ENCODE measurements at places on chromosomes 6 and 20. TPM values are rescaled to one million over a fixed set of nuclear protein-coding genes. Genes with fewer than 3 reads are reported as not detected.

The INSM1 gene
- not detected for total RNA-seq

DNA sequence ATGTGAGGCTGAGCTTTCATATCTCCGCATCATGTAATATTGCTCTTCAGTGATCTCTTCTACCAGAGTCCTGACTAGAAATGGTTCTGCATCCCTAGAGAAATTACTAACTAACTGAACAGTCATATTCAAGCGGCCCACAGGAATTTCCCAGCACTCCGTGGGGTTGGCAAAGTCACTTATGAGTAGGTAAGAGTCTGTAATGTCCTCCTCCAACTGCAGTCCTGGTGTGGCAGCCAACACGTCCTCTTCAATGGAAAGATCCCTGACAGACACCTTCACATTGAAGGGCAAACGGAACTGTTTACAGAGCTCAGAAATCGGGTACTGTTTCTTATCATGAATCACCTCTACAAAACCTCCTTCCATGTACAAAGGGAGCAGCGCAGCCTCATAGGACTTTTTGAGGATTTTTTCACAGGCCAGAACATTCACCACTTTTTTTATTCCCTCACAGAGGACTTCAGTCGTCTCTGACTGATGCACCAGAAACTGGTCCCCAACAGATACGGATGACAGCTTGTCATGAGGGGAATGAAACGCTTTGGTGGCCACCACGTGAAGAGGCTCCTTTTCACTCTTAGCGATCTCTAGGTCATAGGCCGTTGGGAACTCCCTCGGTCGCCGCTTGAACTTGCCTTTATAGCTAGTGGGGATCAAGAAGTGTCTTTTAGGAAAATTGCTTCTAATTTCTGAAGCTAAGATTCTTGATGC, 87.7 kb downstream of the THEMIS start:
- no peak overlapping the region for H3K27ac ChIP-seq
- no peak for DNase-seq
- no peaks in the 10 kb centered on the region for H3K36me3 ChIP-seq
- H3K4me3 ChIP-seq = no peak overlapping the region
- no peaks in the 10 kb centered on the region for H3K4me1 ChIP-seq
- H3K27me3 ChIP-seq = peaks cover 18% of the 10 kb centered on the region

The BTNL2 gene
- total RNA-seq = not detected

DNA sequence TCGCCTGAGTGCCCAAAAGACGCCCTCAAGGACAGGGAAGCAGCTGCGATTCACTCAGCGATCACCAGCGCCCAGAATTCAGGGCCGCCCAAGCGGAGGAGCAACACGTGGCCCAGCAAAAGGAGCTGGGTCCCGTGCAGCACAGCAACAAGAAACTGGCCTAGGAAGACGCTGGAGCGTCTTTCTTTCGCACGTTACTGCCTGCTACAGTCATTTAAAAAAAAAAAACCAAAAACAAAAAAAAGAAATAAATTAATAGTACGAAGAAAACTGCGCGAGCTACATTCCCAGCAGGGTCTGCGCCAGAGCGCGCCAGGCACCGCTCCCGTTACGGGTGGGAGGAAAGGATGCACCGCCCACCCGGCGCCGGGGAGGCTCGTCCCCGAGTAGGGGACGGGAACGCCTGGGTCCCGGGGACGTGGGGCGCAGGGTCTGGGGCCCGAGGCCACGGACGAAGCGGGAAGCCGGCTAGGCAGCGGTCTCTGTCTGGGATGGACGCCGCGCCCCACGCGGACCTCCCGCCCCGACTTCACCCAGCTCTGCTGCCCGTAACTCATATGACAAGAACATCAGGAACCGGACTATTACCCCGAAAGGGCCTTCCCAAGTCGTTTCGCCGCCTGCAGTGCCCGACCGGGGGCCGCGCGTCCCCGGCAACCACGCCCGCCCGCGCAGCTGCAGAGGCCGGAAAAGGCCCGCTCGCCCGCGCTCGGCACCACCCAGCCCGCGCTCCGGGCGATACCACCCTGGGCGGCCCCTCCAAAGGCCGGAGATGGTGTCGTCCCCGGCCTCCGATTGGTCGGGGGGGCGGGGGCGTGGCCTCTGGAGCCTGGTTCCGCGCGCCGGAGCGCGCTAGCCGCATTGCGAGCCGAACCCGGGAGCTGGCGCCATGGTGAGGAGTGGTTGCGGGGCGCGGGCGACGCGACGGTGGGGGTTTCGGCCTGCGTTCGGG, at the start of gene NOP56:
NOP56 (plus strand) TSS at position 861 of the 952 bp plus-strand sequence; CDS start at position 890, 29 bp downstream.
- H3K4me3 ChIP-seq = peak within 1 kb of the TSS; percentile 88
- peaks cover 18% of the 10 kb centered on the region for H3K36me3 ChIP-seq
- H3K4me1 ChIP-seq = peaks cover 18% of the 10 kb centered on the region
- no peaks in the 10 kb centered on the region for H3K27me3 ChIP-seq

GRCh38 chr6:148487461-148487860, 144.8 kb downstream of the SASH1 start:
- H3K36me3 ChIP-seq = peaks cover 27% of the 10 kb centered on the region
- no peak overlapping the region for H3K4me3 ChIP-seq
- H3K27ac ChIP-seq = no peak overlapping the region
- DNase-seq = no peak
- no peaks in the 10 kb centered on the region for H3K27me3 ChIP-seq

GRCh38 chr20:1669304-1669703, 11.7 kb upstream of the SIRPG start:
- H3K4me3 ChIP-seq = no peak overlapping the region
- H3K27ac ChIP-seq = no peak overlapping the region
- H3K4me1 ChIP-seq = no peaks in the 10 kb centered on the region
- DNase-seq = no peak

DNA sequence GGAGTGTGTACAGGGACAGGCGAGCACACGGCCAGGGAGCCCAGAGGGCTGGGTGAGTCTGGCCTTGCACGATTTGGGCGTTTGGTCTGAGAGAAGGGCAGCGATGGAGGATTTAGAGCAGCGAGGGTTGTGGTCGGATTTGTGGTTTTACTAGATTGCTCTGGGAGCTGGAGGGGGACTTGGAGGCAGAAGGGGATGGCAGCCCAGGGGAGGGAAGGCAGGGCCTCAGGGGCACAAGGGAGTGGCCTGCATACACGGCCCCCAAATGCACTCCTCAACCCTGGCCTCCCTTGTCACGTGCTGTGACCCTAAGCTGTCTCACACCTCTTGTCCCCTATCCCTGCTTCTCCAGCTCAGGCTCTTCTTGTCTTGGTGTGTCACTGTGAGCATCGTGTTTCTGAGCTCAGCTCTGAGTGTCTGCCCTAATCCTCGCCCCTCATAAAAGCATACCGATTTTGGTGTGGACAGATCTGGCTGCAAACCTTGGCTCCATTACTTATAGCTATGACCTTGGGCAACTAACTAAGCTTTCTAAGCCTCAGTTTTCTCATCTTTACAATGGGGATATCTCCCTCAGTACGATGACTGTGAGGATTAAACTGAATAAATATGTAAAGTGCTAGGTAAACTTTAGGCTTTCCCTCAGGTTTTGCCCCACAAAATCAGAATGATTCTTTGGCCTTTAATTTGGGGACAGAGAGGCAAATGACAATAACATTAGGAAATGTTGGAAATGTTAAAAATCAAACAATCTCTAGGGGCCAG, 120.1 kb upstream of the ARMC2 start:
- peaks cover 18% of the 10 kb centered on the region for H3K4me1 ChIP-seq
- no peak for DNase-seq
- H3K27me3 ChIP-seq = peaks cover 6% of the 10 kb centered on the region

GRCh38 chr20:30811885-30812671, 445.4 kb upstream of the DEFB115 start:
- H3K4me1 ChIP-seq = no peaks in the 10 kb centered on the region
- H3K27ac ChIP-seq = no peak overlapping the region
- peaks cover 14% of the 10 kb centered on the region for H3K36me3 ChIP-seq
- no peaks in the 10 kb centered on the region for H3K27me3 ChIP-seq
- H3K4me3 ChIP-seq = no peak overlapping the region

DNA sequence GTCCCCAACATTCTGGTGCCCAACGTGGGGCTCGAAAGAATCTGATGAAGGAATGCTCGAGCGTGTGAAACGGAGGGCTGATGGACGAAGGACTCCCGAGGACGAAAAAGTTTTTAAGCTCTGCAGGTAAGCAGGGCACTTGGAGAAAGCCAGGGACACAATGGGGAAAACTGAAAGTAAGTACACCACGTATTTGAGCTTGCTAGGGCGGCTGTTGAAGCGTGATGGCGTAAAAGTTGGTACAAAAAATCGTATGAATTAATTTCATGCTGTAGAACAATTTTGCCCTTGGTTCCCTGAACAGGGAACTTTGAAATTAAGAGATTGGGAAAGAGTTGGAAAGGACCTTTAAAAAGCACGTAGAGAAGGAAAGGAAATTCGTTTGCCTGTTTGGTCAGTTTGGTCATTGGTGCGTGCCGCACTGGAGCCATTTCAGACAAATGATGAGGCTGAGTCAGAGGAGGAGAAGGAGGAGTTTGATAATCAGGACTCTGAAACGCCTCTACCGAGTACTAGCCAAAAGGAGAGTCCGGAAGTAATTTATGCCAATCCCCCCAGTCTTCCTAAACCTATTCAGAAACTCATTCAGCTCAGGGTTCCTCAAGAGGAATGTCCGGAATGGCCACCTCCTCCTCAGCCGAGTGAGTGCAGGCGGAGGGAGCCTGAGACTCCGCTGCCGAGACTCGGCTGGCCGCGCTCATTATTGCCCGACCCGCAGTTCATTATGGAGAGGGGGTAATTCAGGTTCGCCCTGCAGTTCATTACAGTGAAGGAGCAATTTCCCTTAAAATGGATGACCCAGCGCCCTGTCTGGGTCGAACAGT, 59.2 kb upstream of the PRSS16 start:
- H3K36me3 ChIP-seq = peaks cover 4% of the 10 kb centered on the region
- H3K27ac ChIP-seq = peak overlapping the region; percentile 95
- DNase-seq = no peak

GRCh38 chr6:111477481-111477938, 5.5 kb downstream of the REV3L start:
- no peaks in the 10 kb centered on the region for H3K36me3 ChIP-seq
- H3K27me3 ChIP-seq = no peaks in the 10 kb centered on the region
- H3K4me3 ChIP-seq = no peak overlapping the region
- DNase-seq = no peak
- H3K4me1 ChIP-seq = peaks cover 40% of the 10 kb centered on the region

DNA sequence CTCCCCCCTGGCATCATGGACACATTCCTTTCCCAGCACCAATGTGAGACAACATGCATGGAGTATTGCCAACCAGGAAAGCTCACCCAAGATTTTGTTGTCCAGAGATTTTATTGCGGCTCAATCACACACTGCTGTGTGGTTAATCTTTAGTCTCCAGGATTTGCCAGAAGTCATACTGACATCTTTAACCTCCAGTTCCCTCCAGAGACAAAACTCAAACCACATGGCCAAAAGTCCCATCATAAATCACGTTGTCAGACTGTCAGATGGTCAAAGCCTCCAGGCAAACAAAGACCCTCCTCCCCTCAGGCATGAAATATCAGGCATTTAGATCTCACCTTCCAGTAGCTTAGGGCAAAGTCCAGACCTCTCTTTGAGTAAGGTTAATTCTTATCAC, 97.3 kb upstream of the OPRM1 start:
- no peak for DNase-seq
- H3K36me3 ChIP-seq = no peaks in the 10 kb centered on the region
- H3K4me1 ChIP-seq = peaks cover 3% of the 10 kb centered on the region
- no peak overlapping the region for H3K27ac ChIP-seq

The PGC gene
- not detected for total RNA-seq

The SLC16A10 gene
- total RNA-seq = 18.0 TPM

DNA sequence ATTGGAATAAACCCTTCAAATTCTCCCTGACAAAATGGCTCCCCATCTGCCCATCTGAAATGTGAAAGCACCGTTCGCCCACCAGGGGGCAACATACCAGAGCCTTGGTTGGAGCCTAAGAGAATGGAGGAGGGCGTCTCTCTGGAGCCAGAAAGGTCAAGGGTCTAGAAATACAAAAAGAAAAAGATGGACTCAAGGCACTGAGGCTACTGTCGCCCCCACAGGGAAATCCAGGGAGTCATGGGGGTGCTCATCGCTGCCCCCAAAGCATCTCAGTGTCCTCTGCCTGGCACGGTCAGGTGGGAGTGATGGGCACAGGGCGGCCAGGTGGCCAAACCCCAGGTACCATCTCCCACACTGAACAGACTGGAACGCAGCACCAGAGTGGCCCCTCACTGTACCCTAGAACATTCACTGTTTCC, 136.3 kb downstream of the ZMYND8 start:
- no peaks in the 10 kb centered on the region for H3K27me3 ChIP-seq
- H3K27ac ChIP-seq = no peak overlapping the region
- no peak for DNase-seq
- H3K36me3 ChIP-seq = peaks cover 70% of the 10 kb centered on the region
- H3K4me3 ChIP-seq = no peak overlapping the region
- H3K4me1 ChIP-seq = no peaks in the 10 kb centered on the region

The PPP1R10 gene
- total RNA-seq = 107 TPM

- no peaks in the 10 kb centered on the region for H3K36me3 ChIP-seq
- peak; percentile 24 for DNase-seq
- peaks cover 33% of the 10 kb centered on the region for H3K4me1 ChIP-seq
- no peaks in the 10 kb centered on the region for H3K27me3 ChIP-seq
Measured at GRCh38 chr6:36023996-36024795, at the start of gene SLC26A8. TSS of gene SLC26A8 (minus strand) at chr6:36024641. CDS start at chr6:36019707, 4,934 bp downstream.

The SGK2 gene
- total RNA-seq = 9.9 TPM

DNA sequence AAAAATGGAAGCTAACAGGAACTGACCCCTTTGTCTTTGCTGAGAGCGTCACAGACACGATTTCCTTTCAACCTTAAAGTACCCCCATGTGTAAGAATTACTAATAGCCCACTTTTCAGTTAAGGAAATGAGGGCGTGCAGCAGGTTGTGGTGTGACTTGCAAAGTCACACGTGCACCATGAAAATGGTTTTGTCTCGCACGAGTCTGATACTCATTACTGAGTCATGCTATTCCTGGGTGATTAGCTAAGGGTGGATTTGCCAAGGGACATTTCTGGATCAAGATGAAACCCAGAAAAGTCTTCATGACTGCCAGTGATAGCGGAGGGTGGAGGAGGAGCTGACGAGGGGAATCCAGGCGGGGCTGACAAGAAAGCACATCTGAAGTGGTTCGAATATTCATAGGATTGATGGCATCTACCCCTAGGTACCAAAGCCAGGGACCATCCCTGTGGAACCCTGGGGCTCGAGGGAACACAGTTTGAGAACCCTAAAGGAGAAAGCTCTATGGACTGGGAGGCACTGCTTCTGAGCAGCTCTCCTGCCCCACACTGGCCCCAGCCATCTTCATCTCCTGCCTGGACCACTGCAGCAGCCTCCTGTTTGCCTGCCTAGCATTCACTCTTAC, 12.1 kb upstream of the NFATC2 start:
- no peak for DNase-seq
- H3K4me3 ChIP-seq = no peak overlapping the region
- peaks cover 6% of the 10 kb centered on the region for H3K27me3 ChIP-seq
- H3K4me1 ChIP-seq = peaks cover 2% of the 10 kb centered on the region

GRCh38 chr20:40637176-40637575, 51.9 kb downstream of the MAFB start:
- H3K4me1 ChIP-seq = no peaks in the 10 kb centered on the region
- H3K27me3 ChIP-seq = peaks cover 8% of the 10 kb centered on the region
- H3K36me3 ChIP-seq = no peaks in the 10 kb centered on the region
- no peak for DNase-seq

DNA sequence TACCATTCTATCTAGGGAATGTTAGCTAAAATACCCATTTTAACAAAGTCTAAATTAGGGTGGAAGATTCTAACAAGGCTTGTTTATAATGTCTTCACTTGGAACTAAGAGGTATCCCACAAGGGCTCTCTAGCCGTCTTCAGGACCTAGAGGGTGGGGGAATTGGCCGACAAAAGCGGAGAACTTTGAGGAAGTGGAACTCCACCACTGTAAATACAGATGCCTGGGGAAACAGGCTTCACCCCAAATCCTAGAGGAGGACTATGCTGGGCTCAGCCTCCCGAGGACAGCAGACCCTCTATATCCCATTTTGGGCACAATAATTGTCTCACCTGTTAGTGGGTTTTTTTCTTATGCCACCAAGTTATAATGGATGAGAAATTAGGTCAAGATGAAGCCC, 58.0 kb upstream of the TFB1M start:
- no peak overlapping the region for H3K27ac ChIP-seq
- H3K4me1 ChIP-seq = no peaks in the 10 kb centered on the region
- no peak for DNase-seq
- H3K27me3 ChIP-seq = peaks cover 20% of the 10 kb centered on the region

All from mesothelial cell of epicardium (in vitro differentiated cells).